Activated T-helper 1 cell treated with anti-CD3 and anti-CD28 coated beads, Interleukin-12 subunit alpha, Interleukin-12 subunit beta, Interleukin-2, Interleukin-4 antibody, amounts not matched to agents 30 ng/mL and 10 ng/mL and 1 ng/mL, durations not matched to agents 14 hours and 24 hours and 36 hours (primary cell): ENCODE measurements at places on chromosomes 12 and 14. TPM values are rescaled to one million over a fixed set of nuclear protein-coding genes. Genes with fewer than 3 reads are reported as not detected.

RIMBP2 gene
- total RNA-seq, result 0.29 TPM in 1 of 2 replicates, not detected in the other

EIF2S3B gene
- total RNA-seq, result 0.20 and 0.39 TPM in 2 replicates

CALM1 gene
- 513 and 521 TPM in 2 replicates for total RNA-seq

PARPBP gene
- 23.5 and 25.1 TPM in 2 replicates for total RNA-seq

CARMIL3 gene
- total RNA-seq, result 3.0 and 3.4 TPM in 2 replicates

RNASE4 gene
- 0.34 and 0.39 TPM in 2 replicates for total RNA-seq

KLHL33 gene
- 0.05 TPM in 2 replicates for total RNA-seq

VRTN gene
- not detected in 2 replicates for total RNA-seq

TMEM63C gene
- 1.6 TPM in 2 replicates for total RNA-seq

NTF3 gene
- total RNA-seq, result not detected in 2 replicates

DNA sequence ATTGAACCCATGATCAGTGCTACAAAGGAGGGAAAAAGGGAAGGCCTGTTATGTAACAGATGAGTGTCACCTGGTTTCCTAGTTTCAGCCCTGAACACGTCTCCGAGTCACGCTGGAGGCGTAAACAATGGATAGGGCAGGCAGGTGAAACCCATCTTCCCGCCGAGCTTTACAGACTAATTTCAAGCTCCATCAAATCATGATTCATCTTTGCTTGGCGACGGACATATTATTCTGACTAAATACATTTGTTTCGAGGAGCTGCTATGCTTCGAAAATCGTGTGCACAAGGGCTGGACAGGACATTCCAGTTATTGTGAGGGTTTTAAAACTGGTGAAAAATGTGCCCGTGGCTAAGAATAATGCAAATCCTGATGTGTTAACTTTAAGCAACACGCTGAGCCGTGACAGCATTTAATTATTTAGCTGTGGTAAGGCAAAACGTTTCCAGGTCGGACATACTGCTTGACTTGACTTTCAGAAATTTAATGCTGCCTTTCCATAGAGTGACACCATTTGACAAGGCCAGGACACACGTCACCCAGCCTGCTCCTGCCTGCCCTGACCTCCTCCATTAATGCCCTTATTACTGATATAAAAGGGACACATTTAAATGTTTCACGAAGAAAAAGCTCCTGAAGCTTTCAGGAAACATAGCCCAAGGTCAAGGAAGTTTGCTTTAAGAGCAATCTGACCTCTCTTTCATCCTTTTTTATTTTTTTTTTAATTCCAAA, 1203.5 kb upstream of the TMEM132C start:
- no peak for DNase-seq

- DNase-seq, result no peak
Measured at GRCh38 chr14:76551906-76552305, 176.0 kb downstream of the ESRRB start.

DNA sequence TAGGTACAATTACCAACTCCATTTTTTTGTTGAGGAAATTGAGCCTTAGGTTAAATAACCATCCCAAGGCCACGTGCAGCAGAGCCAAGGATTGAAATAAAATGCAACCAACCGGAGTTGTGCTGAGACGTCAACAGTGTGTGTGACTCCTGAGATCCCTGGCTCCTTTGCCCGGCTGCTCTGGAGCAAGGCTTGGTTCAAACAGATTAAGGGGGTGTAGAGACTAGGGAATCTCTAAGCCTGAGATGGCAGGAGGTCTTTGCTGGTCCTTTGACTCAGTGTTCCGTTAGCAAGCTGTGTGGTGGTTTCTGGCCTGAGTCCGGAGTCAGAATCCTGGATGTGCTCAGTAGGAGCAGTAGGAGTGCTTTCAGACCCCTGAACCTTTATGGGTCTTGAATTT, 1.4 kb upstream of the SLC8A3 start:
- no peak for DNase-seq

GRCh38 chr12:44972746-44973421, 78.0 kb downstream of the DBX2 start:
- no peak for DNase-seq

- no peak for DNase-seq
Measured at GRCh38 chr12:84315926-84316325, 596.7 kb downstream of the SLC6A15 start.

DNA sequence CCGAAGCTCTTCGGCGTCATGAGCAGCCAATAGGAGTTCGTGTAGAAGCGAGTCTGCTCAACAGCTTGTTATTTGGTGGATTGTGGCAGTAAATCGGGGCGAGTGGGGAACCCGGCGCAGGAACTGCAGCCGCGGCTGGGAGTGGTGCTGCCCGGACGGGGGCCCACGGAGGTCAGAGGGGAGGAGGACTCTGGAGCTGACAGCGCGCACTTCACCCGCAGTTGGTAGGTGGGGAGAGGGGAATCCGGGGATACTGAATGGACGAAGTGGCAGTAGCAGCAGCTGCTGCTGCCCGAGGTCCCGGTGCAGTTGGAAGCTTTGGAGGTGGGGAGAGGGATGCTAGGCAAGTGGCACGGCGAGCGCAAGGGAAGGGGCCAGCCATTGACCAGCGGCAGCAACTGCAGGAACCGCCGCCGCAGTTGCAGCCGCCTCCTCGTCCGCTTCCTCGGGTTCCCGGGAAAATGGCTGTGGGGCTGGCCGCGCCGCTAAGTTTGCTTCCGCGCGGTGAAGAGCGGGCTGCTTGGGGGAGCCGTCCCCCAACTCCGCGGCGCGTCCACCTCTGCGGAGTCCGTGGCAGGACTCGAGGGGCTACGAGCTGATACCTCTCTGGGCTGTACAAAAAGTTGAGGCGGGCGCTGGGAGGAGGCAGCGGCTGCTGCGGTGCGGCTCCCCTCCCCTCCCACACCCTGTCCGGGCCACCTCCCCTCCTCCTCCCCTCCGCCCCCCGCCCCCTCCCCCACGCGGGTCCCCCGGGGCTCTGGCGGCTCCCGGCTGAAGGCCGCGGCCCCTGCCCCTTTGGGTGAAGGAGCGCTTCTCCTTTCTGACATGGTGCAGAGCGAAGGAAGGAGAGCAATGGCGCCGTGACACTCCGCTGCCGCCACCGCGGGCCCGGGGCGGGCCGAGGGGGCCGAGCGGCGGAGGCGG, at the start of gene ARID4A:
Gene ARID4A, plus strand, starts transcription at position 79 of the 924 bp plus-strand sequence. CDS start 1,300 bp downstream, outside the sequence.
- peak; percentile 87 for DNase-seq

GRCh38 chr14:70392676-70393075, 24.2 kb downstream of the SYNJ2BP start:
- no peak for DNase-seq

DNA sequence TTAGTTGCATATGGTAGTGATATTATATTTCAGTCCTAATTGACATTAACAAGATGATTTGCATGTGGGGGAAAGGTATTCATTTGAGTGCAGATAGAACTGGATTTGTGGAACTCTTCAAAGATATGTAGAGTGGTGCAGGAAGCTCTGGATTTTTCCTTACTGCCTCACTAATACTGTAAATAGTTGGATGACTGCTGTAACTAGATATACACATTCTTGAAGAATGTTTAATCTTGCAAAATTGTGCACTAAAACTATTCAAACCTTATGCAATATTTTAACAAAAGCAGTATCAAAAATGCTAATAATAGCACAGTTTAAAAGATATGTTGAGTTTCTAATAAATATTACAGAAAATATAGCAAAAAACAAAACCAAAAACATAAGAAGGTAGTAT, 43.1 kb upstream of the ATF7IP start:
- DNase-seq, result no peak

- DNase-seq, result no peak
Measured at GRCh38 chr12:40734276-40734675, 42.0 kb downstream of the CNTN1 start.

GRCh38 chr14:30193845-30194501, 266.3 kb upstream of the PRKD1 start:
- no peak for DNase-seq

GRCh38 chr12:57001448-57001906, 4.9 kb downstream of the ZBTB39 start:
- DNase-seq, result peak; percentile 66

- no peak for DNase-seq
Measured at GRCh38 chr12:84070292-84070691, 842.3 kb downstream of the SLC6A15 start.

- no peak for DNase-seq
Measured at GRCh38 chr14:85531141-85531586, 1.2 kb downstream of the FLRT2 start.

DNA sequence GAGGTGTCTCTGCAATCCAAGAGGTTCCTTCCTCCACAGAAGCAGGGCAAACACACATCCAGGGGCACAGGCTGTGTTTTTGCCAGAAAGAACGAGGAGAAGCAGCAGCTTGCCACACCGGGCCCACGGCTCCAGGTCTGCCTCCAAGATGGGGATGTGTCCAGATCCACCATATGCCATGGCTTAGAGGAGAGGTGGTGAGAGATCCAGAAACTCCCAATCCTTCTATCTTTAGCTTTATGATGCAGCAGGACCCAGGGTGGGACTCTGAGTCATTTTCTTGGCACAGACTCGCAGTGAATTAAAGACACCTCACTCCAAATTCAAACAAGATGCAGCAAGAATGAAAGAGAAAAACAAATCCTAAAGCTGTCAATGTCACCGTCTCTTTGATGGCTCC, 481.4 kb upstream of the TMEM132C start:
- DNase-seq, result no peak

DNA sequence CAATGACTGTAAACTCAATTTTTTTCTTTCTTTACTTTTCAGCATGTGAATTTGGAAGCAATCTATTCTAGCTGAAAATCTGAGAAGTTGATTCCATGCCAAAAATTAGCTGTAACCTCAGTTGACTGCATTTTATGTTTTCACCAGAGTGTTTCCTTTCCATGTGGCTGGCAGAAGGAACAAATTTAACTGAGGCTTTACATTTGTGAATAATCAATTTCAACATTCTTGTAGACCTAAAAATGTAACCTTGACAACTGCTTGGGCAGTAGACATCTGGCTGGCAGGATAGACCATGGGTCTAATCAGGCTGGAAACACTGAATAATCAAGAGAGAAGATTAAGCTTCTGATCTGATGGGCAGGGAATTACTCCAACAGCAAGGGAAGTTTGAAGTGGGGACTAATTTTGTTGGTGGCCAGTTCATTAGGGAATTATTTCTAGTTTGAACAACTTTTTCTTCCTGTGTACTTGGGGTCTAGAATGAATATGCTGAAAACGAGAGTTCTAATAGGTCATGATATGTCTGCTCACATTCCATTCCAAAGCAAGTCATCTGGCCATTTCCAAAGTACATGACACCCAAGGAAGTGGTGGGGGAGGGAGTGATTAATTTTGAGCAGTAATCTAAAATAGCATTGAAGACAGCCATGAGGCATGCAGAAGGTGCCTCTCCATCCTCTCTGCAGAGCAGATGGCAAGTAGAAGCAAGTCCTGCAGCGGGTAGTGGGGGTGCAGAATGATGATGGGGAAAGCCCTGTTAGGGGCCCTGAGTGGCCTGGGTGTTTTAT, 68.2 kb downstream of the ATP23 start:
- no peak for DNase-seq

GRCh38 chr12:110917467-110917866, 2.9 kb downstream of the MYL2 start:
- no peak for DNase-seq

- no peak for DNase-seq
Measured at GRCh38 chr14:96586921-96587822, 85.0 kb downstream of the PAPOLA start.

DNA sequence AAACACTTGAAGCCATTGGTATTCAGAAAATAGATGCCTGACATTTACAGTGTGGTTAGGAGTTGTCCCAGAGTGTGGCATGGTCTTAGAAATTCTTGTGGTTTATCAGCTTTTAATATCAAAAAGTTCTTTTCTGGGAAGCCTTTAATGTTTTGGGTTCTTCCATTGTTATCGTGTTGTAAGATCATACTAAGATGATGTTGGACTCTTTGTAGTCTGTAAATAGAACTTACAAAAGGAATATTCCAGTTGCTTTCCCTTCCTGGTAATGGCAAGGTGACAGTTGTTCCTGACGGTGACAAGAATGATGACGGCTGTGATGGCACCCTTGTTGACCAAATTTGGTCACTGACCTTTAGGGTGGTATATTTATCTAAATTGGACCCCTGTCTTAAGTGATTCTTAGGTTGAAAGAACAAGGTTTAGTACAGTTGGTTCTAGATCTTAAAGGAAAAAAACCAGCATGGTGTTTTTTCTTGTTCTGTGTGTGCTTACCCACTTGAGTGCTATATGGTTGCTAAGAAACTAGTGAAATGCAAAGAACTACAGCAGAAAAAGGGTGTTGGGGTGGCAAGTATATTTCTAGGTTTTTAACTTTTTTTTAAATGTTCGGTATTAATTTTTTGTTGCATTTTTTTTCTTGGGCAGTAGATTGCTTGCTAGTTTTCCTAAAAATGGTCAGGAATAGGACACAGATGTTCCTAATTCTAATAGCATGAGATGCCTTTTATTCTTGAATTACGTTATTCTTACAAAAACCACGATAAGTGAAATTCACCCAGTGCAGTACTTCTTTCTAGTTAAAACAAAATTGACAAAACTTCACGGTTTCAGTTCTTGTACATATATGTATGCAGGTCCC, 2.1 kb downstream of the ATP2A2 start:
- no peak for DNase-seq

GRCh38 chr14:94423453-94424056, 29.0 kb downstream of the SERPINA11 start:
- peak; percentile 19 for DNase-seq

DNA sequence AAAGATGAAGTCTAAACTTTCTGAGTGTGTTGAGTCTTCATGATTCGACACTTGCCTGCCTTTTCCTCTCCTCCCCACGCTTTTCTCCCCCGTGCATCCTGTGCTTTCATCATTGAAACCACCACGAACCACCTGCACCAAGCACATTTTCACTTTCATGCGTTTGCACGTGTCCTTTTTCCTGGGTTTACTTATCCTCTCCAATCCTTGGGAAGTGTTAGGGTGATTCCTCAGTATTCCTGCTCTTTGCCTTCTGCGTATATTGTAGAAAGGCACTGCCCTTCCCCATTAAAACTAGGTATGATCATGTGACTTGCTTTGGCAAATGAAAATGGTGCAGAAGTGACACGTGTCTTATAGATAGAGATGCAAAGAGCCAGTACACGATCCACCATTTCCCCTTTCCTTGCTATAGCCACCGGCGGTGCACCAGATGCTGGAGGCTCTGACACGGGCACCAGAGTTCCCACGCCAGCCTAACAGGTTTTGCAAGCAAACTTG, 106.6 kb downstream of the BRMS1L start:
- DNase-seq, result peak; percentile 31

DNA sequence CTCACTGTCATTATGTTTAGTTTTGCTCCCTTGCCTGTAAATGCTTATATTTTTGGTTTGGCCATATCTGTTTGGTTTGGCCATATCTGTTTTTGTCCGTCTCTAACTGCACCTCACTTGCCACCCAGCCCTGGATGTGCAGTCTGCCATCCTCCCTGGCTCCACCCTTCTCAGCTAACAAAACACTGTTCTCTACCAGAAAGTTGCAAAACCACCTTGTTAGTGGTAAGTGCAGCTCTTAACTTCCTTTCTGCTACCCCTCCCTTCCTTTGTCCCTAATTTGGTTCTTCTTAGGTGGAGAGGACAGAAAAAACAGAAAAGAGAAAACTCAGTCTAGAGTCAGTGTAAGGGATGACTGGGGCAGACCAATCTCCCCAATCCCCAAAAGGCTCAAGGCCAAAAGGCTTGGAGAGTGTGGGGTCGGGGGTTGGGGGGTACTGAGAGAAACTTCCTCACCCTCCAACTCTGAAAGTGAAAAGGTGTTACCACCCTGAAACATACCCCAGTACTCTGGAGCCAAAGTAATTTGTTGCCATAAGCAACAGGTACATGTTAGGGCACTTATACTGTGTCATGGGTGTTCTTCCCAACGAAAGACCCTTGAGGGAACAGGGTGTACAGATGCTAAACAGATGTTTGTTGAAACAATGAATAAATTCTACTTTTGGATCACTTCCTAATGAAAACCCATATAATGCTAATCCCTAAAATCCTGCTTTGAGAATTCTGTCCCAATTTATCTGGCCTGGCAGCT, 5.0 kb downstream of the BIN2 start:
- peak; percentile 49 for DNase-seq
